ENCODE measurements at places on chromosomes 7 and 10.

DNA sequence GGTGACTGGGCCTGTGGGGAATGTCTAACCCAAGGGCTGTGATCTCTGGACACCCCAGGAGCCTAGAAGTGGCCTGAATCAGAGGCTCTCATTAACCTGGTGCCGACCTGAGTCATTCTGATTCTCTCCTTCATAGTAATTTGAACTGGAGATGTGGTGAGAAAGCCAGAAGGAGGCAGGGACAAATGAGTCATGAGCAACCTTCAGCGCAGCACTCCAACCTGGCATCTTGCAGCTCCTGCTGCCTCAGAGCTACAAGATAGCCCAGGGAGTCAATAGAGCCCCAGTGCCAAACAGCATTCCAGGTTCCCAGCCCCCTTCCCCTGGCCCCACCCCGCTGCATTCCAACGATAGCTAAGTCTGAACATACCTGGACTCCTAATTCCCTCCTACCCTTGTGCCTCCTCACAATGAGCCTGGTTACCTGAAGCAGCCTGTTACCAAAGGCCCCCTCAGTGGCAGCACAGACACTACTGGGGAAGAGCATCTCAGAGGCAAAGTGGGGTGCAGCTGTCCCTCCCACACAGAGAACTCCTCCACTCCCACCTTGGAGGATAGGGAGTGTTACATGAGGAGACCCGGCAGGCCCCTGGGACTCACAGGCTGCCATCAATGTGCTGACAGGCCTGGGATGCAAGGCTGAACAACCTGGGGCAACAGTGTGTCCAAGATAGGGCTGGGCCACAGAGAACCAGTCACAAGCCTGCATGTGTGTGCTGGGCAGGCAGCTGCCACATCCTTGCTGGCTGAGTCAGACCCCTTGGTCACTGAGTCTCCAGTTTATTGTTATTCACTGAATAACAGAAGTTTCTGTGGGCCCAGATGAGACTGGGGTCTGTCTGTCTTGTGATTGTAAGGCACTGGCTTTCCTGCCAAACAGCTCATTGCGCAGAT, 76.8 kb upstream of the LEP start:
- peak; percentile 52 for DNase-seq

GRCh38 chr10:71621231-71622153, 98.1 kb downstream of the C10orf105 start:
- no peak for DNase-seq

GRCh38 chr10:7003831-7004395, 406.9 kb downstream of the SFMBT2 start:
- DNase-seq, result no peak

GRCh38 chr10:86945361-86946212, 11.8 kb downstream of the MMRN2 start:
- no peak for DNase-seq

GRCh38 chr10:1022413-1022812, 3.2 kb downstream of the IDI2 start:
- no peak for DNase-seq
